ENCODE measurements at places on chromosomes 4 and X. TPM values are rescaled to one million over a fixed set of nuclear protein-coding genes. Genes with fewer than 3 reads are reported as not detected.

DNA sequence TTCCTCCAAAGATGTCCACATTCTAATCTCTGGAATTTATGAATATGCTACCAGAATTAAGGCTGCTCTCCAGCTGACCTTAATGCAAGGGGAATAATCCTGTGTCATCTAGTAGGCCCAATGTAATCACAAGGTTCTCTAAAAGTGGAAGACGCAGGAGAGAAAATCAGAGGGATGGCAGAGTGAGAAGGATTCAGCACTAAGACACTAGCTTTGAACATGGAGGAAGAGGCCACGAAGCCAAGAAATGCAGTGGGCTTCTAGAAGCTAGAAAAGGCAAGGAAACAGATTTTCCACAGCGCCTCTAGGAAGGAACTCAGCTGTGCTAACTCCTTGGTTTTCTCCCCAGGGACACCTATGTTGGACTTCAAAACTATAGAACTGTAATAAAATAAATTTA, 240.7 kb upstream of the TRAM1L1 start:
- DNase-seq = no peak

GRCh38 chr4:40289366-40290188, 45.6 kb upstream of the CHRNA9 start:
- DNase-seq = no peak

GRCh38 chrX:43892336-43892870, 10.2 kb upstream of the MAOB start:
- DNase-seq = no peak

GRCh38 chr4:82761229-82761628, 37.4 kb downstream of the SCD5 start:
- no peak for DNase-seq

GRCh38 chr4:6542951-6543350, 32.0 kb upstream of the MAN2B2 start:
- peak; percentile 58 for DNase-seq

DNA sequence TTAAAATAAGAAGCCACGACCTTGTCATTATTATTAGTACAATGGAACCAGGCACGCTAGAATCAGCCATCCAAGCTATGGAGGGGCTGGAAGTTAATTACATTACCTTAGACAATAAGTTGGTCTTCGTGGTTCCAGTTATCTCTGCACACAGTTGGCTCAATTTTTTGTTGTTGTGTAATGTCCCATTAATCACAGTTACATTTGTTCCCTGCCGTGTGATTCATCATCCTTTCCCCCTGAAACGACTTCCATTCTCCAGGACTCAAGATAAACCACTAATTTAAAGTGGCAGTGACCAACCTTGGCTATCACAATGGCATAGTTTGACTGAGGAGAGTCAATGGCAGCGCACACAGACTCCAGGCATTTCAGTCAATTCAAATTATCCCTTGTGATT, 905.0 kb downstream of the RAB28 start:
- DNase-seq = no peak

DNA sequence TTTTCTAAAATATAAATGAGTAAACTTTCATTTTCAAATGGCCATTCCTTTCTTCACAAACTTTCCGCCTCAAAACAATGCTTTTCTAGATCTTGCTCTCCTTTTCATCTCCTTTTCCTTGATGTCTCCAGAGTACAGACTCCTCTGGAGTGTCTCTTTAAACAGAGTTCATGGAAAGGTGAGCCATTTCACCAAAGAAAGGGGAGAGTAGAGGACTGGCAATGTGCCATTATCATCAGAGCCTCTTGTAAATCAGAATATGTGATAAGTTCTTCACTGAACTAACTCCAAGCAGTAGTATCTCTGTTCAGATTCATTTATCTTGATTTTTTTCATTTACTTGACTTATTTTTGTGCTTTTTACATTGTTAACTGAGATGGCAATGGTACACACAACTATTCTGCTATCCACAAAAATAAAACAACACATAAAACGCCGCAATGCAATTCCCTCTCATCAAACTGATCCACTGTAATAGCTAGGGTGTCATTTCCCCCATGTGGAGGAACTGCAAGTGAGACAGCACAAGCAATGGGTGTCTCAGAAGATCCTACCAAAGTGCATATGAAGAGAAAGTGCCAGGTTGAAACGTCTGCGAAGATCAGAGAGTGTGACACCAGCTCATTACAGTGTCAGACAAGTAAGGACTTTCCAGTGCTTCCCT, 125.4 kb downstream of the RASL11B start:
- DNase-seq = no peak

The ATP1B4 gene
- total RNA-seq = not detected

All from glutamatergic neuron (in vitro differentiated cells).